ENCODE measurements at places on chromosomes 16 and 17. TPM values are rescaled to one million over a fixed set of nuclear protein-coding genes. Genes with fewer than 3 reads are reported as not detected.

DNA sequence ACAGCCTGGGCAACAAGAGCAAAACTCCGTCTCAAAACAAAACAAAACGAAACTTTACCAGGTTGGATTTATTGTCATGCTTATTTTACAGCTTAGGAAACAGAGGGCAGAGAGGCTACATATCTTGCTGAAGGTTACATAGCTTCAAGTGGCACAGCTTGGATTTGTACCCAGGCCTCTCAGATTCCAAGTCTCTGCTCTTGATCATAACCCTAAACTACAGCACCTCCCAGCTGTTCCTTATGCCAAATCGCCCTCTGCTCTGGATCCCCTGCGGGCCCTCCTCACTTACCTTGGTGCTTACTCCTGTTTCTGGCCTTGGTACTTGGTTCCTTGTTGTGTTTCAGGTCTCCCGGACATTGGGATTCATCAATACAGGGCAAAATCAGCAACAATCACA, 11.7 kb upstream of the CUEDC1 start:
- no peaks in the 10 kb centered on the region for H3K36me3 ChIP-seq
- DNase-seq: no peak
- no peak overlapping the region for H3K4me3 ChIP-seq
- peaks cover 6% of the 10 kb centered on the region for H3K4me1 ChIP-seq
- H3K27ac ChIP-seq: no peak overlapping the region
- H3K27me3 ChIP-seq: no peaks in the 10 kb centered on the region

DNA sequence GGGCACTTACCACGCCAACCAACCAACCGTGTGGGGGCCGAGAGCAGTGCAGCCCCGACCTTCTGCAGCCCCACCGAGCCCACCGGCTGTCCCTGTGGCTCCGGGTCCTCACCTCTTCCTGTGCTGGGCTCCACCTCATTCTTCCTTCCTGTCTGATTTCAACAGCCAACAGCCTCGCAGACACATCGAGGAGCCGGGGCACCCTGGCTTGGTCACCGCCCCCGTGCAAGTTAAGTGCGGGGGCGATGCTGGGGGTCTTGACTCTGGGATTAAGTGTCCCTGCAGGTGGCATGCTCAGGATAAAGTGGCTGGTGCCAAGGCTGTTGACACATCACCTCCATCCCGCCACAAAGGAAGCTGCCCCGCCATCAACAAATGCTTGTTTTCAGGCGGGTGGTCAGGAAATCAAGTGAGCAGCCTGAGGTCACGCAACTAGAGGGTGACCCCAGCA, at the start of gene NLRC3:
TSS of gene NLRC3 (minus strand) at position 102 of the 451 bp plus-strand sequence. CDS start 12,367 bp downstream, outside the sequence.
- DNase-seq: no peak
- H3K27ac ChIP-seq: no peak within 1 kb of the TSS
- no peaks in the 10 kb centered on the region for H3K4me1 ChIP-seq
- H3K4me3 ChIP-seq: no peak within 1 kb of the TSS
- H3K27me3 ChIP-seq: no peaks in the 10 kb centered on the region

GRCh38 chr16:21652453-21652852, at the start of gene IGSF6:
TSS of gene IGSF6 (minus strand) at chr16:21652608. CDS start at chr16:21652598, 10 bp downstream.
- H3K4me1 ChIP-seq: no peaks in the 10 kb centered on the region
- no peaks in the 10 kb centered on the region for H3K36me3 ChIP-seq
- H3K27me3 ChIP-seq: no peaks in the 10 kb centered on the region
- H3K4me3 ChIP-seq: no peak within 1 kb of the TSS
- no peak for DNase-seq

DNA sequence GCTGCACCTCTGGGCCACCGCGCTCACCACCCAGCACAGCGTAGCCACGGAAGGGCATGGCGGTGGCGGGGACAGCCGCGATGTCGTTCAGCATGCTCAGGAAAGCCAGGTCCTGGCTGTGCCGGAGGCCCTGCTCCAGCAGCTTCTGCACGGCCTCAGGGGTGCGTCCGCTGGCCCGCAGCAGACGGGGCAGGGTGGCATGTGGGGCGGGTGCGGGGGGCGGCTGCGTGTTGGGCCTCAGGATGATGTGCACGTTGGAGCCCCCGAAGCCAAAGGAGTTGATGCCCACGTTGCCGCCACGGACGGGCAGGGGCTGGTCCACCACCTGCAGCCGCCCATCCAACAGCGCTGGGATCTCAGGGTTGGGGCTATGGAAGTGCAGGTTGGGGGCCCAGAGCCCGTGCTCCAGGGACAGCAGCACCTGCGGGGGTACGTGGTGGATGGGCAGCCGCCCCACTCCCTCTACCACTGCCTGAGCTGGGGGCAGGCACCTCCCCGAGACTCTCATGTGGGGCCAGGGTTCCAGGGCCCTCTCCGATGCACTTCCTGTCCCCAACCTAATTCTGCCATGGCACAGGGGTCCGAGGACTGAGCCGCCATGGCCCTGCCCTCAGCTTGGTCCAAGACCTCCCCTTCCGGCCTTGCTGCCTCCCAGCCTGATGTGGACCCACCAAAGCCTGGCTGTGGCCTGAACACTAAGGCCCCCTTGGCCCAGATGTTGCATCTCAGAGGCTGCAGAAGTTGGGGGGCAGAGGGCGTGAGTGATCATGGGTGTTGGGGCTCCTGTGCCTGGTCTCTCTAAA, 6.6 kb downstream of the FASN start:
- no peak overlapping the region for H3K27ac ChIP-seq
- no peak overlapping the region for H3K4me3 ChIP-seq
- H3K27me3 ChIP-seq: no peaks in the 10 kb centered on the region
- peaks cover 92% of the 10 kb centered on the region for H3K36me3 ChIP-seq

The DNAAF8 gene
- 0.17 TPM for total RNA-seq

The METTL26 gene
- total RNA-seq: 100 TPM

The TBC1D28 gene
- not detected for total RNA-seq

The TMC7 gene
- total RNA-seq: 2.6 TPM

The KRT39 gene
- not detected for total RNA-seq

The TNP2 gene
- not detected for total RNA-seq

The NKD1 gene
- 4.5 TPM for total RNA-seq

The VWA3A gene
- total RNA-seq: not detected

The RASL10B gene
- 22.8 TPM for total RNA-seq
